Stimulated activated CD4-positive, alpha-beta T cell treated with anti-CD3 and anti-CD28 coated beads, TNF-alpha, amount 100 ng/mL, for 24 hours (primary cell): ENCODE measurements at places on chromosomes 4 and X.

GRCh38 chr4:39729557-39729956 lies 31.6 kb downstream of the UBE2K start:
- DNase-seq, result no peak

DNA sequence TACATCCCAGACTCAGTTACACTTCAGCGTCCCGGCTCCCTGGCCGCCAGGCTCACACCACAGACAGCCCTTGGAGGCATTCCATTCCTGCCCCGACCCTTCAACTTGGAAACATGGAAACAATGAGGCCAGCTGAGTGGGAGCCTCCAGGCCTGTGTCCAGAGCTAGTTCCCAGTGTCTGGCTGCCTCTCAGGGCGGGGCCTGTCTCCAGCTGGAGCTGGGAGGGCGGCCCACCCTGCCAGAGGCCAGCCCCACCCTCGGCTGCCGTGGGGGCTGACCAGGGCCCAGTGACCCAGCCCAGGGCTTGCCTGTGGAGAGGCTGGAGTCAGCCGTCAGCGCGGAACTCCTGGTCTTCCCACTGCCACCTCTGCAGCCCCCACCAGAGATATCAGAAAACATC lies 37.4 kb upstream of the SPON2 start:
- DNase-seq, result no peak

DNA sequence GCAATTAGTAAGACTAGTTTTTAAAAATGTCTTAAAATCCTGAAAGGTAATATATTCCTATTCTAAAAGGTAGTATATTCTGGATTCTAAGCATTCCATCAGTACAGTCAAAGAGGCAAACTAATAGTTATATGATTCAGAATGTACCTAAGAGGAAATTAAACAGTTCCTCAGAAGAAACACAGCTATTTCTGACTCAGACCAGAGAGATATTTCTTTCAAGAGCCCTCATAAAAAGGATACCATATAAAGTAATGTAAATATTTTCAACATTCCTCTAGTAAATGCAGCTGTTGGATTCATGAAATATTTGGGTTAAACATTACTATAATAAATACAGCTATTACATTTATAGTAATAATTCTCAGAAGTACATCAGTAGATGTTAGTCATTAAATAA lies 358.3 kb downstream of the MAGEB5 start:
- DNase-seq, result no peak

GRCh38 chrX:29545878-29546277 lies 669.5 kb upstream of the MAGEB2 start:
- no peak for DNase-seq

DNA sequence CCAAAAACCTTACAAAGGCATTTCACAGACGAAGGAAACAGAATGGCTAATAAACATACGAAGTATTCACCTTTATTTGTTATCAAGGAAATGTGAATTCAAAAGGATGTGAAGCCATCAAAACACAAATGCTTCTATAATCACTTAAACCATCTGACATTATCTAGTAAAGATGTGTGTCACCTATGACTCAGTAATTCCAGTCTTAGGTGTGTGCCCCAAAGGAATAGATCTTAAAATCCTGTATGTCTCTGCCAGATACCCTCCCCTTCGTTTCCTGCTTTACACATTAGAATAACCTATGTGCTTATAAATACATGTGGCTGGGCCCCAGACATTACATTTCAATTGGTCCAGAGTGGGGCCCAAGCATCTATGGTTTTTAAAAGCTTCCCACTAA lies 41.8 kb upstream of the CEP135 start:
- no peak for DNase-seq

GRCh38 chrX:10525381-10526120 lies 94.8 kb downstream of the MID1 start:
- DNase-seq, result no peak

DNA sequence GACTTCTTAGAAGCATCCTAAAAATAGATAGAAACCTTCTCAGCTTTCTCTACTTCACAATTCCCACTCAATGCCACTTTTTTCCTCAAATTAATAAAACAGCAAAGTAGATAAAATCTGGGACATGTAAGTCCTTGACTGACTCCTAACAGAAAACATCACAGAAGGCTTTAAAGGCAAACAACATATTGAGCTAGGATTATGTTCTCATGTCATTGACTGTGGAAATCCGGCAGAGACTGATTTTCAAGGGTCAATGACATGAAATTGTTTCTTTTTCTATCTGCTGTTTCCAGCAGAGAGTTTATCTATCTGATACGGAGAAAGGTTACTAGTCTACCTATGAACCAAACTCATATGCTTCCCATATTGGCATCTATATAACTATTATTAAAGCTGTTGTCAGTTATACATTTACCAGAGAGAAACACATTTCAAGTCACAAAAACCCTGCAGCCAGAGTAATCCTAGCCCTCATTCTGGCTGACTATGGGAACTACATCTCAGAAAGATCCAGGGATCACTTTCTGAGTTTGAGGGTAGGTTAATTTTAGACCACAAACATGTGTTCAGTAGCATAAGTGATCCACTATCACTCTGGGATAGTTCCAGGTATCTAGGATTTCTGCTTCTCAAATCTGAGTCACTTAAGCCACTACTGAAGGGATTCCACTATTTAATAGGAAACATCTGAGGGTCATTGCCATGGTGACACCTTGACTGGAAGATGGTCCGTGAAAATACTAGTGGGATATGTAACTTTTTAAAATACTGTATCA lies 147.6 kb downstream of the PPP3CA start:
- DNase-seq, result no peak

- DNase-seq, result peak; percentile 57
Measured at GRCh38 chrX:2707334-2707760, 16.3 kb downstream of the CD99 start.

DNA sequence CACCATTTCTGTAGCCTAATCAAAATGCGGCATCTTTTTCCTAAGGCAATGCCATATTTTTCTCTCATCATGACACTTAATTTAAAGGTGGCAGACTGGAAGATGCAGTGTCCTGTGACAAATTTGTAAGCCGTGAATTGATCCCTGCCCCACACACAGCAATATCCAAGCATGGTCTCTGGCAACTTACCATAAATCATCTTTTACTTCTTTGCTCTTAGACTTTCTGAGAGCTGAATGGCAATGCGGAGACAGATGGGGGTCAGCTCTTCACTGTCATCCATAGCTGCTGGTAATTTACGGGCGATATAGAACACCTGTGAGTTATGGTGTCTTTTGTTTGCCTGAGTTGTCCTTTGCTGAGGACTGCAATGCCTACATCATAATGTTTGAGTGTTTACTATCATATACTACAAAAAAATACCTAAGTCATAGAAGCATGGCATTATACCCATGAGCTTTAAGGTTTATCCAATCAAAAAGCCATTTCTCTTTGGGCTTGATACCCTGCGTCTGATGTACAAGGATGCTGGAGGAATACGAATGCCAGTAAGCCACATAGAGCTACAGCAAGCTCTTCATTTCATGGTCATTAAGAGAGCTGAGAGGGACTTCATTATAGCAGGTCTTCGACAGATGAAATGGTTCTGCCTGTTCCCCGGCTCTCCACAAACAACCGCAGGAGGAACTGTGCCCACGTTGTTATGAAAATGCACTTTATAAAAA lies 148.1 kb downstream of the TRIML1 start:
- DNase-seq, result no peak

DNA sequence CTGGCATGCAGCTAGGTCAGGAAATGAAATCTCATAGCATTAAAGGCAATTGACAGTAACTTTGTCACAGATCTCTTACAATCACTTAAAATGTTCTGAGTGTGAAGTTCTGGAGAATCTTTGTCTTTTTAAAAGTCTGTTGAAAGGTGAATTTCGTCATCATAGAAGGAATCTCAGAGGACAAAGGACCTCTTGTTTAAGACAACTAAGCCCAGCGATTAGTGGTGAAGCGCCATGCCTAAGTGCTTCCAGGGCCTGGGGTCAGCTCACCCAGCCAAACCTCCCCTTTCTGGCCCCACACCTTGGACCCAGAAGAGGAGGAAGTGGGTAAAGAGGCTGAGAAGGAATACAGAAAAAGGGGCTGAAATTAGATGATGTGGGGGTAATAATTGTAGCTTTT lies 8.5 kb downstream of the FRMD7 start:
- DNase-seq, result no peak

DNA sequence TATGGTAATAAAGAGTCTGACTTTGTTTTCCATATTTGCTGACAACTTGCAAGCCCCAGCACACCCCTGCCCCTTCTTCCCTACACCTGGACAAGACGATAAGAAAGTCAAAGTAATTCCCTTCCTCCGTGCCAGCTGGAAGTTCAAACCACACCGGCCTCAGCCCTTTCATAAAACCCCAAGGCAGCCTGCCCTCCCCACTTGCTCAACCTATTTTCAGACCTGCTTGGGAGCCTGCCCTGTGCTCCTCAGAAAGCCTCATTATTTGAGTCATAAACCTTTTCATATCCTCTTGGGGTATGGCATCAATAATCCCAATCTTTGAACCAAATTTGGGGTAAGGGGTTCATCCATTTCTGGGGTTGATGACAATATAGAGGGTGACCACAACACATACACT lies 29.5 kb downstream of the NIPAL1 start:
- no peak for DNase-seq

- no peak for DNase-seq
Measured at GRCh38 chr4:134518574-134519217, 317.1 kb upstream of the PABPC4L start.

DNA sequence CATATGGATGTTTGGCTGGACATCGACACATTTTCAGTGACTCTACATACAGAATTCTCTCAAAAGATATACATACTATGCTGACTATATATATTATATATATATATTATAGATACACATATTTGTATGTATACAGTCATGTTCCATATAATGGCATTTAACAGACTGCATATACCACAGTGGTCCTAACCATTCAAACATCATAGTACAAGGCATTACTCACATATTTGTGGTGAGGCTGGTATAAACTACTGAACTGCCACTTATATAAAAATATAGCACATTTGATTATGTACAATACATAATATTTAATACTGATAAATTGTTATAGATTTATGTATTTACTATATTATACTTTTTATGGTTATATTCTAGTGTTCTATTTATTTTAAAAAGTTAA lies 168.5 kb downstream of the IL15 start:
- no peak for DNase-seq

DNA sequence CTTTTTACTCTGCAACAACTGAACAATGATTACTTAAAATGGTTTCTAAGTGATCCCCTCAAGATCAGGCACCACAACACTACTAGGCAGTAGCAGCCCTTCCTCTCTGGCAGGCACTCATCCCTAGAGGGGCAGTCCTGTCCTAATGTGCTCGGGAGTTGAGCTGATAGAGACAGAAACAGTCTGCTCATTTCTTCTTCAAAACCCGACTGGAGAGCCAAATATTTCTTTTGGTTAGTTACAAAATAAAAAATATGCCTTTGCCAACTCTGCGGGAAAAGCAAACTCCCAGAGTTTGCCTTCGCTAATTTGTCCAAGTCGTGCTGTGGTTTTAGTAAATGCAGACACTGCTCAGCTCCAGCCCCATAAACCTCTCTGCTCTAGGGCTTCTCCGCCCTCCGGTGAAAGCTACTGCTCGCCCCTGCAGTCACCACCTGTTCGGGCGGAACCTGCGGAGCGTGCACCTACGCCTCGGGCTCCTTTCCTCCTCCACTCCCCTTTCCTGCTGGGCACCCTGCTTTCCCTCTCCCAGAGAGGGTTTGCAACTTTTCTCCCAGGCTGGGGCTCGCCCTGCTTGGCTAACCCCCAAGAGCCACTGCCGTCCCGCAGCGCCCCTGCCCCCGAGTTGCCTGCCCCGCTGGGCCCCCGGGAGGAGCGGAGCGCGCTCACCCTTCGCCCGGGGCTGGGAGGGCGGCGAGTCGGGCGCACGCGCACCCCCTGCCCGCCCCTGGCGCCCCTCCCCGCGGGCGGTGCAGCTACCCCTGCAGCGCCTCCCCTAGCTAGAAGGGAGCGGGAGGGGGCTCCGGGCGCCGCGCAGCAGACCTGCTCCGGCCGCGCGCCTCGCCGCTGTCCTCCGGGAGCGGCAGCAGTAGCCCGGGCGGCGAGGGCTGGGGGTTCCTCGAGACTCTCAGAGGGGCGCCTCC lies at the start of gene NPNT:
TSS of gene NPNT (plus strand) at position 812 of the 923 bp plus-strand sequence. CDS start 182 bp downstream, outside the sequence.
- no peak for DNase-seq

GRCh38 chr4:55356991-55357461 lies 11.0 kb downstream of the SRD5A3 start:
- DNase-seq, result no peak

- no peak for DNase-seq
Measured at GRCh38 chr4:37892641-37893040, 1.8 kb downstream of the TBC1D1 start.

GRCh38 chr4:122652379-122652778 lies 31.5 kb upstream of the IL21 start:
- peak; percentile 39 for DNase-seq

- DNase-seq, result no peak
Measured at GRCh38 chr4:159401791-159402380, 299.0 kb downstream of the RAPGEF2 start.

GRCh38 chr4:2487632-2488031 lies 18.7 kb downstream of the RNF4 start:
- no peak for DNase-seq

- no peak for DNase-seq
Measured at GRCh38 chr4:185911556-185912064, 99.6 kb upstream of the SORBS2 start.
